Epithelial cell of esophagus (primary cell): ENCODE measurements at places on chromosomes 13 and 19.

DNA sequence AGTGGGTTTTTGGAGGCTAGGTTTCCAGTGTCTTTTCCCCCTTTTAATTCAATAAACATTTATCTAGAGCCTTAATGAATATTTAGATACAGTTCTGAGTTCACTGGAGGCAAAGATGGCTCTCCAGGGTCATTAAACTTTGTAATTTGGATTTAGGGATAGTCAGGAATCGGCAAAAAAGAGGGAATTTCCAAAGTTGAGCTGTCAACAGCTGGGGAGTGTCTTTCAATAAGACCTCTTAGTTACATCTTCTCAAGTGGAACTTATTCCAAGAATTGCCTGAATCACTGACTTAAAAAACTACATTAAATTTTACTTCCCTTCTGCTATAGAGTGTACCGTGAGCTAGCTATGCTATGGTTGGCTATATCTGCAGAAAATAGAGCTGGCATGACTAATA is 2.0 kb downstream of the LRCH1 start:
- DNase-seq, result peak; percentile 22

DNA sequence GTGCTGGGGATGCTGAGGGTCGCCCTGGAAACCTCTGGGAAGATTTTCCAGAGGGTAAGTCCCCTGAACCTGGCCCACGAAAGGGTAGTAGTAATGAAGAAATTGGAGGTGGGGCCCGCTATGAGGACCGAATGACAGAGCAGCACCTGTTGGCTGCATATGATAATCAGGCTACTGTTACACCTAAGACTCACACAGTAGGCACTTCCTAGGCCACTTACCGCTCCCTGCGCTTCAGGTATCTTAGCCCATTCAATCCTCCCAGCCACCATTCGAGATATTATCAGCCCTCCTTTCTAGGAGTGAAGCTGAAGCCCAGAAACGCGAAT is 4.3 kb upstream of the LRFN3 start:
- no peak for DNase-seq

DNA sequence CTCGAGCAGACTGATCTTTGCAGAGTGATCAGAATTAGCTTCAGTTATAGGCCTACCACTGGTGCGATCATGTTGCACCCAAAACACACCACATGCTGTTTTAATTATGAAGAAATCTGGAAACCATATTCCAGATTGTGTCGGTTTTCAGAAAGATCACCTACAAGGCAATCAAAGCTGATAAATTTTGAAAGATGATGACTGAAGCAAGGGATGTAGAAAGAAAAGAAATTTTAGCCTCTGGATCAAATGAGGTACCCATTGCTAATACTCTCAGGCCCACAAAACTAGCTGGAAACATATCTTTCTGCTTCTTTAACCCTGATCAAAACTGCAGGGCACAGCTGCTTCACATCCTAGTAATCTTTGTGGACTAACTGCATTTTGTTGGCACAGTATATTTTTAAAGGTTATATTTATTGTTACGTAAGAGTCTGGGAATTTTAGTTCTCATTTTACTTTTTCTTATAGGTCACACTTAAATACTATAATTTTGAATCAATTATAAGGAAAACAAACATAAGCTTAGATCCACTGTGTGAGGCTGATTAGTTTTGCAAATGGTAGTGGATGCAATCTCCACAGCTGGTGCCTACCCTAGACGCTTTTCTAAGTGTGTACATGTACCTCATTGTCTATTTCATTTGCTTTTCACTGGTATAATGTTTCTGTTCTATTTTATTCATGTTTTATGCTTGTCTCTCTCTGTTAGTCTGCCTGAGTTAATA is 150.9 kb downstream of the RGCC start:
- DNase-seq, result no peak

DNA sequence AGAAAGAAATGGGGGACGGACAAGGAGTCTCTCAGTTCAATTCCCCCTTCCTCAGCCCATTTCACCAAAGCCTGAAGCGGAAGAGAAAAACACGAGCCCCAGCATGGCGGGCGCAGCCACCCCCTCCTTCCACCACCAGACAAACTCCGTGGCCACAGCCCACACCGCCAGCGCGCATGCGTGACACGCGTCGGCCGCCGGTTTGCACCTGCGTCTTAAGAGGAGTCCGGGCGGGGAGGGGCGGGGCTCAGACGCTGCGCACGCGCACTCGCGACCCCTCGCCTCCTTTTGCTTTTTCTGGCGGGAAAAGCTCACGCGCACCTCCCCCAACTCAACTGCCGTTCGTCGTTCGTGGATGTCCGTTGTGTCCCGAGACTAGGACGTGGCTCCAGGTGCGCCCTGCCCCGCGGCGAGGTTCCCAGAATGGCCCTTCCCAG is at the start of gene KASH5:
KASH5 (plus strand) TSS at position 314 of the 437 bp plus-strand sequence. CDS start 2,635 bp downstream, outside the sequence.
- DNase-seq, result peak; percentile 59

- no peak for DNase-seq
Observed at GRCh38 chr19:17242431-17243208, 3.1 kb downstream of the NR2F6 start.

DNA sequence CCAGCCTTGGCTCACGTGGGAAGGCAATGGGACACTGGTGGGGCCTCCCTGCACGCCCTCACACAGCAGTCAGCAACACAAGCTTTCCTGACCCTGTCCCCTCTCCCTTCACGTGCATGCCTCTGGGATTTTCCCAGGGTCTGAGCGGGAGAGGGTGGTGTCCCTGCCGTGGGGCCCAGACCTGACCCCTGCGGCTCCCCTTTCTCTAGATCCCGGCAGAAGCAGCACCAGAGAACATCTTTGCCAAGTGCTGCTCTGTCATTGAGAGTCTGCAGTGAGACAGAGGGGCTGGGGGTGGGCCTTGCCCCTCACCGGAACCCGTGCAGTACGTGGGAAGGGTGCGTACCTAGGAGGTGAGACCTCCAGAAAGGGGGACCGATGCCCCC is 12.6 kb downstream of the KHSRP start:
- DNase-seq, result no peak
